ENCODE measurements at places on chromosomes 3 and 15.

DNA sequence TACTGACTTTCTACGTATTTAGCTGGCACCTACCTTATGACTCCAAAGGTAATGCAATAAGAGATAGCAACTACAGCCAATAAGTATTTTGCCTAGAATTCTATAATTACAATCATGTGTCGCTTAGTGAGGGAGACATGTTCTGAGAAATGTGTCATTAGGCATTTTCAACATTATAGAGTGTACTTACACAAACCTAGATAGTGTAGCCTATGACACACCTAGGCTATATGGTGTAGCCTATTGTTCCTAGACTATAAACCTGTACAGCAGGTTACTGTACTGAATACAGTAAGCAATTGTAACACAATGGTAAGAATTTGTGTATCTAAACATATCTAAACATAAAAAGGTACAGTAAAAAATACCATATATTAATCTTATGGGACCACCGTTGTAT is 363.4 kb upstream of the DPH6 start:
- no peak for DNase-seq

- peak; percentile 98 for DNase-seq
These were observed 20.9 kb downstream of the TRPM1 start for GRCh38 chr15:31080591-31081014.

DNA sequence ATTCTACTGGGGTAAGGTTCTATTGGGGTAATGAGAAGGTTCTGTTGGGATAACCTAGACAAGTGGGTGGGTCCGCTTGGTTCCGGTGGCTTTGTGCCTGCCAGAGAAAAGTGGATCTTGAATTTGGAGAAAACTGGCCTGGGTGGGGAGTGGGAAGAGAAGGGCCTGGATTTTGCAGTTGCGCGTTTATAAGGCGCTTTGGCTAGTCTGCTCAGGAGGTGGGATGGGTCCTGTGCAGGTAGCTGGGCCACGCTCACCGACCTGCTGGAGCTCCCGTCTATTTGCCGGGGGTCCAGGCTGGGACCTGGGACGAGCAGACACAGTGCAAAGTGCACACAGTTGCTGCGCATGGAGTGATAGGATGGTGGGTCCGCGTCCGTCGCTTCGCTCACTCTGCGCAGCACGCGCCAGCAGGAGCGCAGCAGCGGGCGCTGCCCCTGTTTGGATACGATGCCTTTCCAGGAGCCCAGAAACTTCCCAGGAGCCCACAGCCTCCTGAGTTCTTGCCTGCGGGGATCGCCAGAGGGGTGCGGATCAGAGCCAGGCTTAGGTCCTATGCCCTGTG is 1.3 kb upstream of the AP3B2 start:
- DNase-seq, result no peak

DNA sequence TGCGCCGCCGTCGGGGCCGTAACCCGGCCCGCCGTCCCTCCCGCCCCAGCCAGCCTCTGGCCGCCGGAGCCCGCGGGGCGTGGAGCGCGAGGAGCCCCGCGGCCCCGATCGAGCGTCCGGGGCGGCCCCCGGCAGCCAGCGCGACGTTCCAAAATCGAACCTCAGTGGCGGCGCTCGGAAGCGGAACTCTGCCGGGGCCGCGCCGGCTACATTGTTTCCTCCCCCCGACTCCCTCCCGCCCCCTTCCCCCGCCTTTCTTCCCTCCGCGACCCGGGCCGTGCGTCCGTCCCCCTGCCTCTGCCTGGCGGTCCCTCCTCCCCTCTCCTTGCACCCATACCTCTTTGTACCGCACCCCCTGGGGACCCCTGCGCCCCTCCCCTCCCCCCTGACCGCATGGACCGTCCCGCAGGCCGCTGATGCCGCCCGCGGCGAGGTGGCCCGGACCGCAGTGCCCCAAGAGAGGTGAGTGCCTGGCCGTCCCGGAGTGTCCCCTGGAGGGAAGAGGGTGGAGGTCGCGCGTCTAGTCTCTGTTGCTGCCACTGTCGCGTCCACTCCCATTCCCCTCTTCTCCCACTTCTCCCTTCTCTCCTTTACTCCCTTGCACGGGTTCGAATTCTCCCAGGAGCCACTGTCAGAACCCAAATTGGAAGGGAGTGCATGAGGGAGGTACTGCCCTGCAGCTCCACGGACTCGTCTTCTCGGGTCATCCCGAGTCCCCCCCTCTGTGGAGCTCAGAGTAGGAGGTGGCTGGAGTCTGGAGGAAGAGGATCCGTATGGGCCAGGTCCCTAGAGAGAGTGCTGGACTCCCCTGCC is 585 bp downstream of the CSK start:
- peak; percentile 91 for DNase-seq

DNA sequence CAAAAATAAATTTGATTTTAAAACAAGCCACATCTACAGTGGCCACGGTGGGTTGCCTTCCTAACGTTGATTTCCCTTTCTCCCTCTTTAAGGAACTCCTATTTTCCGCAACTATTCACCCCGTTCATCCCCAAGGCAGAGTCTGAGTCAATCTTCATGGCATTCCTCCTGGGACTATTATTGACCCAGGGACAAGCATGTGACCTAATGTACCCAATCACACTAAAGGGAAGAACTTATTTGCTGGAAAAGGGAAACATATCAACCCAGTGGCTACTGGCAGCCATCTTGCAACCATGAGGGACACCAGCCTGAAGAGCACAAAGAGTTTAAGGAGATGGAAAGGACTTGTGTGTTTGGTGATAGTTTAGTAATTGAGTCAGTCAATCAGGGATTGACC is 55.4 kb upstream of the ARHGEF3 start:
- DNase-seq, result no peak

GRCh38 chr3:111903067-111903511 is 44.0 kb downstream of the PHLDB2 start:
- no peak for DNase-seq

- no peak for DNase-seq
These were observed 34.5 kb upstream of the B3GALNT1 start for GRCh38 chr3:161139686-161140085.

- DNase-seq, result no peak
These were observed 79.6 kb downstream of the RTP4 start for GRCh38 chr3:187447737-187448136.

GRCh38 chr15:90654233-90655136 is 62.7 kb upstream of the BLM start:
- DNase-seq, result no peak

DNA sequence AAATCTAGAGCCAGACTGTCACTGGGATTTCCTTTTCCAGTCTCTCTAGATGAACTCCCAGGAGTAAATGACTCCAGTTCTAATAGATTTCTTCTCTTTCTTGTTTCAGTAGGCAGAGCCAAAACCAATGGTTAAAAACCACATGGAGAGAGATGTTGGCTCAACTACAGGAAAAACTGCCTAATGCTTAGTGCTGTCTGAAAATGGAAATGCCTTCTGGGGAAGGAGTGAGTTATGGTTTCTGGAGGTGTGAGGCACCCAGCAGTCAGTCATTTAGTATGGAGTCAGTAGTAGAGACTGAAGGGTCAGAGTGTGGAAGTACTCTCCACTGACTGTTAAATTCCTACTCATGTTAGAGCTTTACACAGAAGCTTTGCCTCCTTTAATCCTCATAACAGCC is 136.7 kb downstream of the CCNL1 start:
- no peak for DNase-seq

All from H7 (cell line).